ENCODE measurements at places on chromosomes 1 and 21.

- DNase-seq = no peak
Observed at GRCh38 chr21:29053656-29054055, 19.8 kb downstream of the CCT8 start.

- no peak for DNase-seq
Observed at GRCh38 chr1:94160811-94161210, 39.9 kb upstream of the ABCA4 start.

DNA sequence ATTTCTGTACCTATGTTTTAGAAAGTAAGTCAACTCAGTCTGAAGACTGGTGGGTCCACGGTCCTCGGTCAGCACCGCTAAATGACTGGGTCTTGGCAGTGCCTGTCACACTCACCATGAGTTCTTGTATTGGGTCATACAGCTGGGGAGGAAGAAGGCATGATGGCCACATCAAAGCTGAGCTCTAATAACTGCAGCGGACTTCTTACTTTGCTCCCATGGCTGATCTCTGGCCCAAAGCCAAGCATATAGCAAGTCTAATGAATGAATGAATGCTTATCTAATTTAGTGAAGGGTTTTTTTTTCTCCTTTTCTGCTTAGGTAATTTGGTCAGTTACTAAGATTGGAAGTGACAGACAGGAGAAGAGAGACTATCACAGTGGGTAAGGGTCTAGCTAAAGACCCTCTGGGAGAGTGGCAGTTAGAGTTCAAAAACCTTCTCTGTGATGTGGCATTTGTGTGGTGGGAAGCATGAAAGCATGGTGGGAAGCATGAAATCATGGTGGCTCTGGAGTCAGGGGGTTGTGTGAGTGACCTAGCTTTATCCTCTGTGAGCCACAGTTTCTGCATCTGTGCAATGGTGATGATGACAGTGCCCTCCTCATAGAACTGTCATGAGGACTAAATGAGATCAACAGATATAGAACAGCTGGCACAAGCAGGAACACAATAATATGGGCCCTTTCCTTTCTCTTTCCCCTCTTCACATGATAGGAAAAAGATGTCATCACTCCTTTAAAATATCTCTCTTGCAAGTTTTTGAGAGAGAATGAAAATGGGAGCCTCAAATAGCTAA is 78.9 kb upstream of the JAK1 start:
- no peak for DNase-seq

DNA sequence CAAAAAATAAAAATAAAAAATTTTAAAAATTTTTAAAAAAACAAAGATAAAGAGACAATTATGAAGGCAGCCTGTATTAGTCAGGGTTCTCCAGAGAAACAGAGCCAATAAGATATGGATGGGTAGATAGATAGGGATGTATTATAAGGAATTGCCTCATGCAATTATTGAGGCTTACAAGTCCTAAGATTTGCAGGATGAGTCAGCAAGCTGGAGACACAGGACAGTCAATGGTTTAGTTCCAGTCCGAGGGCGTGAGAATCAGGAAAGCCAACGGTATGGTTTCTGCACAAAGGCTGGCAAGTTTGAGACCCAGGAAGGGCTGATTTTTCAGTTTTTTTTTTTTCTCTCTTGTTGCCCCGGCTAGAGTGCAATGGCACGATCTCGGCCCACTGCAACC is 24.1 kb upstream of the EIF4G3 start:
- no peak for DNase-seq

GRCh38 chr1:147185432-147185831 is 13.2 kb upstream of the PRKAB2 start:
- DNase-seq = no peak

- no peak for DNase-seq
Observed at GRCh38 chr1:181429462-181429861, 53.9 kb upstream of the CACNA1E start.

- DNase-seq = no peak
Observed at GRCh38 chr1:60615666-60616065, 466.7 kb upstream of the NFIA start.

DNA sequence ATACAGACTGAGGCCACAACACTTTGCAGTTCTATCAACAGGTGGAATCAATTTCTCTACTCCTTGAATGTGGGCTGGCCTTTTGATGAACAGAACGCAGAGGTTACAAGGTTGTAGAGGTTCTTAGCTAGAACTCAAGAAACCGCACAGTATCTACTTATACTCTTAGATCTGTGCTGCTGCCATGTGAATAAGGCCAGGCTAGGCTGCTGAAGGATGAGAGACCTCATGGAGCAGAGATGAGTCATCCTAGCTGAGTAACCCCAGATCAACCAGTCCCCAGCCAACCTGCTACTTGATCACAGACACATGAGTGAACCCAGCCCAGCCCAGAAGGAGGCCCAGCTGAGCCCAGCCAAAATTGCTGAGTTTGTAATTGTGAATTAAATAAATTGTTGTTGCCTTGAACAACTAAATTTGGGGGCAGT is 35.3 kb upstream of the BCAR3 start:
- DNase-seq = no peak

DNA sequence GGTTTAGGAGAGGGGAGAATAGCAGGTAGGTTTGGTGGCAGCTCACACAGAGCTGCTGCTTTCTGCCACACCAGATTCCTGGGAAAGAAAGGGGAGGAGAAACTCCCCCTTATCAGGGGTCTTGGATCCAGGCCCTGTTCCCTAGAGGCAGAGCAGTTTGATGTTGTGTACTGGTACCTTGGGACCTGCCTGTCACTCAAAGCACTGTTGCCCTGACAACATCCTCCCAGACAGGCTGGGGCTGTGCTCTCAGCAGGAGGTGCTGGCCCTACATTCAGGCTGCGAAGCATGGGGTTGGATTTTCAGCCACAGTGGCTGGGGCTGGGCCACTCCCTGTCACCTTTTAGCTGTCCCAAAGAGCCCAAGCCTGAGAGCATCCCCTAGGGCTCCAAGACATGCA is 188.0 kb downstream of the GRIK3 start:
- no peak for DNase-seq

GRCh38 chr1:34529935-34530859 is 224.7 kb upstream of the GJB5 start:
- no peak for DNase-seq

GRCh38 chr1:147613506-147613905 is 56.8 kb downstream of the ACP6 start:
- DNase-seq = peak; percentile 61

- DNase-seq = peak; percentile 15
Observed at GRCh38 chr1:18913065-18913835, 10.9 kb upstream of the ALDH4A1 start.

DNA sequence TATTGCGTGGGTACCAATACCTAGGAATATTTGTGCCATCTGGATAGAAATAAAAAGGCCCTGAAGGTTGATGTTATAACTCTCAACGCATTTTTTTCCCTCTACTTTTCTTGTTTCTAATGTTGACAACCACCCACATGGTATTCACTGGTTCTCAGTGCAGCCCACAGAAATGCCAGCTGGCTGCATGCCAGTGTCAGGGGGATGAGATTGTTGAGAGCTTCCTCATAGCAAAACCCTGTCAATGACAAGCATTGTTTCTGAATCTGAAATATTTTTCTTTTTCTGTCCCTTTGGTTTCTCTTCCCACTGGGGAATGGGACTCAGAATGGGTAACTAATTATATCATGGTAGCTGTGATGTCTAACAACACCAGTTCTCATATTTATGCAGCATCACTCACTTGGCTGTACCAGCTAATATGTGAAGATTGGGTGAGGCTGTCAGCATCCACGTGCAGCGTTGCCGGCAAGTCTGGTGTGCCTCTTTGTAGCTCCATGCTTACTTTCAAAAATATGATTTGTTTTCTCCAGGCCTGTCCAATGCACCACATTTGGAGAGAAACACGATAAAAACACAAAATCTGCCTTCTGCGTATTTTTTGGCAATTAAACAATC is 284.6 kb downstream of the PTBP2 start:
- no peak for DNase-seq

DNA sequence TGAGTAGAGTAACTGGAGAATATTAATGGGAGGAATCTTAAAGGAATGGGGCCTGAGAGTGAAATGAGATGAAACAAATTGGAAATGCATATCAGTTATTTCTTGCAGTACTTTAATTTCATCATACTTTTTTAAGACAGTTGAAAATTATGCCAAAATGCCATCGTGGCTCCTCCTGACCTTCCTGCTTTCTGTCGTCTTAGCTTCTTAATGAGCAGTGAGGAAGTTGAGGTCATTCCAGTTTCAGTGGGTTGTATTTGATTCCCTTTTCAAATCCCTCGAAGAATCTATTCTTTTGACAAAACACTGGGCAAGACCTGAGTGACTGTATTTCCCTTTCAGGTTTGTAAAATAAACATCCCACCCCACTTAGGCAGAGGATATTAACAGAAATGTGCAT is 134.9 kb upstream of the MAP1LC3C start:
- DNase-seq = no peak

DNA sequence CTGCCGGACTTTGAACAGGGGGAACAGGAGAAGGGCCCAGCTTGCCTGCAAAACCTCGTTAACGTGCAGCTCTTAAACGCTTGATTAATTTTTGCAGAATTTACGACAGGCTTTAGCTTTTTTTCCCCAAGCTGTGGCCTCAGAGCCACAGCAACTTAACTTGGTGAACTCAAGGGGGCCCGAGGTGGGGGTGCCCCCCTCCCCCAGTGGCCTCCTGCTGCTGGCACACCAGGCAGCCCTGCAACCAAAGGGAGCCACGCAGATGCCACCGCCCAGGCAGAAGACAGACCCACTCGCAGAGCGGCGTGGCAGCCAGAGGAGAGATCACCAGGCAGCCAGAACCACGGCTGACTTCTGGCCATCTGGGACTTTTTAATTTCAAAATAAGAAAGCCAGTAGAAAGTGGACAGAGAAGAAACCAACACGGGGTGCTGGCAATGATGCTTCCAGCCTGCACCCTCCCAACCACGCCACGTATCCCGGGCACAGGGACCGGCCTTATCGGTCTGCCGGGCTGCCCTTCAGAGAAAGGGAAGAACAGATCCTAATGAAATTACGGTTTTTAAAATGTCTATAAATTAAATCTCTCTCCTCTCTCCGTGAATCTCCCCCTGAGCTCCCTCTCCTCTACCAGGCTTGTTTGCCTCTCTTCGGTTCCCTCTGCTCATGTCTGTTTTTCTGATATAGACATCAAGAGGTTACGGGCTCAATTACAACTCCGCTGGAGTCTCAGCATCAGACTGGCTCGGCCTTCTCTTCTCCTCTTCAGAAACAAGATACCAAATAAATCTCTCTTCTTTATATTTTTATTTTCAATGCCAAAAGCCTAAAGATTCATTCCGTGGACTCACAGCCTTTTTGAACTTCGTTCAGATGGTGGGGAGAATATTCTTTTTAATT is 6.4 kb downstream of the CASZ1 start:
- DNase-seq = no peak

- DNase-seq = no peak
Observed at GRCh38 chr1:3042481-3042880, 21.2 kb downstream of the ACTRT2 start.

GRCh38 chr1:5477716-5478115 is 514.5 kb downstream of the NPHP4 start:
- peak; percentile 42 for DNase-seq

- DNase-seq = peak; percentile 53
Observed at GRCh38 chr21:35563885-35564451, 496.4 kb downstream of the SETD4 start.

DNA sequence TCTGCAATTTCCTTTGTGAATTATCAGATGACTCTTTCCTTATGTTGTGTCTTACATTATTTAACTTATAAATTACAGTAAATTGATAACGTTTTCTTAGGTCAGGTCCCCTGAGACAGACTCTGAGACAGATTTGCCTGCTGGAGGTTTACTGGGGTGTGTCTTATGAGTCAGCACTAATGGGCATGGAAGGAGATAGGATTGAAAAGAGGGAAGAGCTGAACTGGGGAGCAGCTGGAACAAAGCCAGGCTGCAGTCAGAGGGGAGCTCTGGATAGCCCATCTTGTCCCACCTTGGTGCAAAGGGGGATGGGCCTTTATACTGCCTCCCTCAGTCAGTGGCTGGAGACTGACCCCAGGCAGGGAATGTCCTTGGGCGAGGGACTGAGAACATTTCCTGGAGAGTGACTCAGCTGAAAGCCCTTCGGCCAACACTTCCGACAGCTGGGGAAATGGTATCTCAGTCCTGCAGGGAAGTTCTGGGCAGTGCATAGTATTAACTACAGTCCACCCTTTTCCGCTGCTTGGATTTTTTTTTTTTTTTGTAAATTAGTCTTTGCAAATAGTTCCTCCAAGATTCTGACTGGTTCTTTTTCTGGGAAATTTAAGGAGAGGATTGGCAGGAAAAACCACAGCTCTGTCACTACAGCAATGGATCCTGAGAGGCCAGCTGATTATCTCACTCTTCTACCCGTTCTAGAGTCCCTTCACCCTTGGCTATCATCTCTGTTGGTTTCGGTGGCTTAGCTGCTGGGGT is 39.1 kb upstream of the CDC42BPA start:
- DNase-seq = no peak

DNA sequence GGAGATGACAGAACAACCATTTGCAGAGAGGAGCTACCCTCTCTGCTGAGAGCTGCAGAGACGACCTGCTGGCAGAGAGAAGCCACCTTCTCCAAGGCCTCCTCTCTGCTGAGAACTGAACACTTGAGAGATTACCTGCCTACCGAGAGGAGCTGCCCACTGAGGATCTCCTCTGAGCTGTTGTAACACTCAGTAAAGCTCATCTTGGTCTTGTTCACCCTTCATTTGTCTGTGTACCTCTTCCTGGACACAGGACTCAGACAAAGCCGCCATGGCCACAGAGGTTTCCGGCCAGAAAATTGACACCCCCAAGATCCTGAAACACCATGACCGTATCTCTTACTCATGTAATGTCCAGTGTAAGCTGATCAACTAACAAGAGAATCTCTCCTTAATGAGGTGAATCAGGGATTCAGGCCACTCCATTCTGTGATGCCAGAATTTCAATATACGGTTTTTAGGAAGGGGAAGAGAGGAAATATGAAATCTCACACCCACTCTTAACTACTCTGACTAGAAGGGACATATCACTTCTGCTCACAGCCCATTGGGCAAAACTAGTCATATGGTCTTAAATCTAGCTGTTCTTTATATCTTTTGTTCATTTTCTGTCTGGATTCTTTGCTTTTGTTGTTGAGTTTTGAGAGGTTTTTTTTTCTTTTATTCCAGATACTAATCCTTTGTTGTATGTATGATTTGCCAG is 83.8 kb downstream of the RHOU start:
- no peak for DNase-seq

- DNase-seq = no peak
Observed at GRCh38 chr1:45843474-45843905, 40.1 kb downstream of the MAST2 start.
